ENCODE measurements at places on chromosomes 7 and 10.

GRCh38 chr7:50688226-50688590 lies 94.5 kb downstream of the GRB10 start:
- no peak for DNase-seq

DNA sequence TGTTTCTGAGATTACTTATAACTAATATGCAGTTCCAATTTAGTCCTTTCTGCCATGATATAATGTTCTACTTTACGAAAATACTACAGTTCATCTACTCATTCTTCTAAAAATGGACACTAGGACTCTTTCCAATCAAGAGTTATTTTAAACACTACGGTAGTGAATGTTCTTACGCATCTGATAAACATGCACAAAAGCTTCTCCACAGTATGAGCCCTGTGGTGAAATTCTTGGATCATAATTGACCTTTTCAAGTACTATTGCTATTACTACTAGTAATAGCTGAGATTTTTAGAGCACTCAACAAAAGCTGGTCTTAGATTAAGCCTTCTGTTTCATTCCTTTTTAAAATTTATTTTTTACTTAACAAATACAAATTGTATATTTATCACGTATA lies 106.4 kb downstream of the CH25H start:
- no peak for DNase-seq

GRCh38 chr7:151658778-151659177 lies 139.1 kb upstream of the RHEB start:
- no peak for DNase-seq

DNA sequence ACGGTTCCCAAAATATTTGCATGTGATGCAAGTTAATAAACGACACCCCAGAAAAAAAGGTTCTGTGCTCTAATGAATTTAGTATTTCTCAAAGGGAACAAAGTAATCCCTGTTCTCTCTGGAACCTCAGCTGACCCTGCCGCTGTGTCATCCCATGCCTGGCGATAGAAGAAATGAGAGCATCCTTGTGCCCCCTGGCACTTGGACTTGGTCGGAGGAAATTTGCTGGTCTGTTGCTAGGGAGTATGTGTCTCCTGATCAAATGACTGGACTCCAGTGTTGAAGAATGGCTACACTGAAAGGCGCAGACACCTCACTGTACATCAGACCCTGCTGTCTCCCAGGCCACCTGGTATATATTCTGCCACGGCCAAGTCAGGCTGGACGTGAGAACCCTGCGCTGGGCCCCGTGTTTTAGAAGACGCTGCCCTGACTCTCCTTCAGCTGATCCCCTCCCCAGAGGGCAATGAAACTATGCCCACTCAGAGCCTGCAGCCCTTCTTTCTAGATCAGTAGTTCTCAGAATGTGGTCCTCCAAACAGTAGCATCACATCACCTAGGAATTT lies 67.2 kb downstream of the THNSL1 start:
- DNase-seq = no peak

- DNase-seq = no peak
Measured at GRCh38 chr10:35942057-35942456, 300.0 kb upstream of the FZD8 start.

DNA sequence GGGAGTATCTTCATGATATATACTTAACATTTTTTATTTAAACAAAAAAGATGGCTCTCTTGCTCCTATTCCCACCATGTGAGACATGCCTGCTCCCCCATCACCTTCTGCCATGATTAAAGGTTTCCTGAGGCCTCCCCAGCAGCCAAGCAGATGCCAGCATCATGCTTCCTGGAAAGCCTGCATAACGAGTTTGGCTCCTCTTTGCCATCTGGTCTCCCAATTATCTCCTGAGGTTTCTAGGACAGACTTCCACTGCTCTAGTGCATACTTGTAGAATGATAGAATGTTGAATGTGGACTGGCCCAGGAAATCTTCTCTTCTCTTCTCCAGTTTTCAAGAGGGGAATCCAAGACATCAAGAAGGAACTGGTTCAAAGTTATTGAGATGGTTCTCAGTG lies 45.9 kb upstream of the ELAPOR2 start:
- DNase-seq = no peak

DNA sequence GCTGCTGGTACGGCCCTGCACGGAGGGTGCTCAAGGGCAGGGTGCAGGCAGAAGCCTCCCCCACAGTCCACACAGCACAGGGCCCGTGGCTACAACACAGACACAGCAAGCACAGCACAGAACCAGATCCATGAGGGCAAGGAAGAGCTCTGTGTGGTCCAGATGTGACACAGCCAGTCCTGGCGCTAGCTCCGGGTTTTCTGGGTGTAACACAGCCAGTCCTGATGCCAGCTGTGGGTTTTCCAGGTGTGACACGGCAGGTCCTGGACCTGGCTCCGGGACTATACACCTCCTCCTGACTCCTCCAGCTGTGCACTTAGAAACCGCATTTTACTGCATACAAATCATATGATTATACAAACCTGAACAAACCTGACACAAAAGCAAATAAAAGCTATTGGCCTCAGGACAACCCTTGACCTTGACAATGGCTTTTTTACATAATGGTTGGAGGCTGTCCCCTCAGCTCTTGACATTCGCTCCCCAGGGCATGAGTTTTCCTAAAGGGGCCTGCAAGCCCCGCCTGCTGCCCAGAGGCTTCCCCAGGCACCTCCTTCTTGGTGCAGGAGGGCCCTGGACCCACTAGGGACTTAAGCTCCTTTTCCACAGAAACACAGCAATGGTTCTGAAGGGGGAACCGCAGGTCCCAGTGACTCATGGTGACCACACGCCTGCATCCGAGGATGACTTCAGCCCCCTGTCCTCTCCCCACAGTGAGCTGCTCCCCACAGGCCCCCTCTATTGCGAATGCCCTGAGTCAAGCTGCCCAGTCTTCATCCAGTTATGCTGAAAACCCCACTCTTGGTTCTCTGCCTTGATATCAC lies 209.6 kb downstream of the PTPRN2 start:
- no peak for DNase-seq

GRCh38 chr7:101129603-101130117 lies 2.8 kb downstream of the SERPINE1 start:
- no peak for DNase-seq

- DNase-seq = no peak
Measured at GRCh38 chr7:747186-747585, 20.1 kb upstream of the PRKAR1B start.

DNA sequence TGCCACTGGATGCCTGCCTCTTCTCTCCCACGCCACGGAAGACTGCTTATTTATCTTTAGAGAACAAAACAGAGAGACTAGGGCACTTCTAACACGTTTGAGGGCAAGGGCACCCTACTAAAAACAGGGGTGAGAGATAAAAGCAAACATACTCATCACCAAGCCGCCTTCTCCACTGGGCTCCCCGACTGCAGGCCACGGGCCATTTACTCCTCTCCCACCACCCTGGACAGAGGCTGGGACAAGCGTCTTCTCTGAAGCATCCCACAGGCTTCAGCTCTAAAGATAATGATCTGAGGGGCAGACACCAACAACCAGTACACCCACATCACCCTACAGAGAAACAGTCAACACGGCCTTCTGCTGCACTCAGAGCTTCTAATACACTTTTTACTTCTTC lies 78.7 kb downstream of the CYTH3 start:
- no peak for DNase-seq

- DNase-seq = no peak
Measured at GRCh38 chr10:104488439-104488832, 134.8 kb downstream of the CFAP58 start.

GRCh38 chr7:43117095-43117494 lies 4.6 kb downstream of the HECW1 start:
- DNase-seq = no peak

DNA sequence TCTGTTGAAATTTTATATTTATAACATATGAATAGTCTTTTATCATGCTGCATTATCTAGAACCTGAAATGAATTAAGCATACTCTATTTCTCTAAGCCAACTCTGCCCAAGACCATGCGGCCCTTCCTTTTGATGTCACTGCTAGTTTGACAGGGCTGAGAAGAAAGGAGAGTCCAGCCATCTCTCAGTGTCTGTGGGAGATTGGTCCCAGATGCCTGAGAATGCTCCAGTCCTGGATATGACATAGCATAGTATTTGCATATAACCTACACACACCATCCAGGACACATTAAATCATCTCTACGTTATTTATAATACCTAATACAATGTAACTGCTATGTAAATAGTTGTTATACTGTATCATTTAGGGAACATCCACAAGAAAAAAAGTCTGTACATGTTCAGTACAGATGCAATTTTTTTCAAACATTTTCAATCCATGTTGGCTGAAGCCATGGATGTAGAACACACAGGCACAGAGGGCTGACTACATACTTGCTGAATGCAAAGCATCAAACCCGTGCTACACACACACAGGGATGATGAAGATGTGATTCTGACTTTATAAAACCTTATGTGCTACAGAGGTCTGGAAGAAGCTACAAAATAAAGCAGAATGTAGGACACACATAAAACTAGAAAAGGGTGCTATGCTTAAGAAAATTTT lies 315.4 kb downstream of the PARD3 start:
- no peak for DNase-seq

GRCh38 chr10:23362879-23363792 lies 18.5 kb upstream of the C10orf67 start:
- DNase-seq = no peak

- no peak for DNase-seq
Measured at GRCh38 chr10:63769367-63769766, 248.2 kb downstream of the REEP3 start.

- DNase-seq = no peak
Measured at GRCh38 chr7:99451936-99452335, 13.2 kb downstream of the CPSF4 start.

DNA sequence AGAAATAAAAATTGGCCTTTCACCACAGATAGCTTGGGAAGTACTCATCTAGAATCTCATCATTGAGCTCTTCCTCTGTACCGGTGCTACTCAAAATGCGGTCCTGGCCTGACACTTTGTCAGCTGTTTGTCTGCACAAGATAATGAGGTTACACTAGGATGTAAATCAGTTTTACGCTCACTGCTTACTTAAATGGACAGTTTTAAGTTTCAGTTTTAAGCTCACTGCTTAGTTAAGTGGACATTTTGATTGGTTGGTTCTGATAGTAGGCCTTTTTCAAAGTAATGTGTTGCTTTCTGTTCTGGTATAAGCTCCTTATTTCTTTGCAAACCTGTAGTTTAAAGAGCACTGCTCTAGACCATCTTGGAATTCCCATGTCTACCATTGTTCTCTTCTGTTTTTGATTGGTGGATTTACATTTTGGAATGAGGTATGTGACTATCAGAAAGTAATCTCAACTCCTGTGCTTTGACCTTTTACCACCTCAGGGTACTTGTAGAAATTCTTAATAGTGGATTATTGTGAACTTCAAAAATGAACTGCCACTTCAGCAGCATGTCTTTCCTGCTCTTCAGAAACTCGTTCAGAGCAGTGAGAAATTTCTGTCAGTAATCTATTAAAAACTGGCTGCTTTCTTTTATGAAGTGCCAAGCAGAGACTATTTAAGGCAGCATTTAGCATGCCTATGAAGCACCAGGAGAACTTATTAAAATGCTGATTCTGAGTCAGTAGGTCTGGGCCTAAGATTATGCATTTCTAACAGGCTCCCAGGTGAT lies 55.0 kb downstream of the C1GALT1 start:
- no peak for DNase-seq

- no peak for DNase-seq
Measured at GRCh38 chr7:35261476-35262285, 7.8 kb upstream of the TBX20 start.
